ENCODE measurements at places on chromosomes 2 and 18.

- DNase-seq, result no peak
Measured at GRCh38 chr18:62576845-62577512, 54.2 kb downstream of the ZCCHC2 start.

GRCh38 chr2:218876562-218877219, 4.0 kb upstream of the WNT10A start:
- peak; percentile 62 for DNase-seq

- no peak for DNase-seq
Measured at GRCh38 chr18:4196351-4196750, 258.8 kb downstream of the DLGAP1 start.

DNA sequence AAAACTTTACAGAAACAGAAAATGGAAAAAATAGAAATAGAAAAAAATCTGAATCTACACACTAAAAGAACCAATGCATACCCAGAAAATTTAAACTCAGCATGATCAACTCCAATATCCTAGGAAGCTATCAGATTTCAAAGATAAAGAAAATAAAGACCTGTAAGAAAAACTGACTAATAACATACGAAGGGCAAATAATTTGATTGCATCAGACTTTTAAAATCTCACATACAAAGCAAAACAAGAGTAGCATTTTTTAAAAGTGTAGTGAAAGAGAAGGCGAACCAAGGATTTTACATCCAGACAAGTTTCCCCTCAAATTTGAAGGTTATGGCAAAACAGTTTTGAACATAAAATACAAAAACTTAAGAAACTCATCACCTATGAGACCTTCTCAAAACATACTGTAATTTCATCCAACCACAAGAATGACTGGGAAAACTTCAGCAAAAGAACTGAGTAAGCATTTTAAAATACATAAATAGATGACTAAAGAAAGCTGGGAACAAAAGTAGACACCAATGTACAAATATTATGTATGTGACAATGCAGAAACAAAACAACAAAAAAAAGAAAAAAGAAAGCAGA, 54.8 kb downstream of the NBAS start:
- DNase-seq, result no peak

DNA sequence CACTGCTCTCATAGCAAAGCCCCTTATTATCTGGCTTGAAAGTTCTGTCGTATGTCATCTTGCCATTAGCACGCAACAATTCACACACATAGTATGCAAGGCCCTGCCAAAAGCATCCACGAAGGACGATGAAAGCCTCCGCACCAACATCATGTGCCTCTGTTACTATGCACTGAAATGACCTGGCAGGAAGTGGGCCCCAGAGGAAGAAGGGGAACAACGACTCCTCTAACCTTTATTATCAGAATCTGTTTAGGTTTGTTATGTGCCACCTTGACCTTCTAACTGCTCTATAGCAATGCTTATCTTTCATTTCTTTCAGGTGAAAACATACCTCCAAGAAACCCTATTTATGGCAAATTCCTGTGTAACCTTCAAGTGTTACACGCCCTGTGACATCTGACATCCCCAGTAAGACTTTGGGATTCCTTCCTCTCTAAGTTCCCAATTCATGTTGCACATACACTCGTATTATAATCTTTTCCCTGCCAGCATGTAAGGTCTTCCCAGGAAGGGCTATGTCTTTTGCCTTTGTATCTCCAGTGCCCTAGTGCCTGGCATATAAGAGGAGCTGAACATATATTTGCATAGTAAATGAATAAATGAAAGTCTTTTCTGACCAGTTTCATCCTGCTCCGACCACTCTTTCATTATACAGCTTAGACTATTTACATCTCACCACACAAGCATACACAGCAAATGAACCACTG, 7.0 kb upstream of the NDUFV2 start:
- DNase-seq, result peak; percentile 41

- no peak for DNase-seq
Measured at GRCh38 chr18:34592961-34593382, 117.1 kb upstream of the DTNA start.

DNA sequence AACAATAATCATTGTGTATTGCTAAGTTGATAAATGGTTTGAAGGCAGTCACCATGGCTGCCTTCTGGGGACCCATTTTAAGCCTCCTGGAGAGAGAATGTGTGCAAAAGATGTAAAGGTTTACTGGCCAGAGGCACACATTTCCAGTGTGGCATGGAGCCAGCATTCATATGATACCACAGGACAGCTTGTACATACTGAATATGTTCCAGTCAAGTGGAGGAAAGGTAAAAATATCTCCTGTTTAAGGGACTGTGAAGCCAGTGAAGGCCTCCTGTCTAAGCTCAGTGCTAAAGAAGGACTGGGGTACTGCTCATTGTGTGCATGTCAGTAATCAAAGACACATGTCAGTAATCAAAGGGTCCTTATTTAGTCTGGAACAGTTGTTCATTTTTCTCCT, 119.2 kb downstream of the BABAM2 start:
- DNase-seq, result no peak

DNA sequence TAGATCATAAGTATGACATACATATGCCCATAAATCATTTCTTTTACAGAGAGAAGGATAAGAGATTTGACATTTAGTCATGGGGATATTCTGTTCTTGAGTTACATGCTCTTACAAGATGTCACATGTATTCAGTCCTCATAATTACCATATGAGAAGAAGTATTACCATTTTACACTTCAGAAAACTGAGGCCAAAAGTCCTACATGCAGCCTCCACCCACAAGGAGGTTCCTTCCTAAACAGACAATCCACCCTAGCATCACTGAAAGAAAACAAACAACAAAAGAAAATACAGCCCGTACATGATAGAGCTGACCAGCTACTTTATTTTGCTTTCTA, 335.1 kb downstream of the SETBP1 start:
- no peak for DNase-seq

DNA sequence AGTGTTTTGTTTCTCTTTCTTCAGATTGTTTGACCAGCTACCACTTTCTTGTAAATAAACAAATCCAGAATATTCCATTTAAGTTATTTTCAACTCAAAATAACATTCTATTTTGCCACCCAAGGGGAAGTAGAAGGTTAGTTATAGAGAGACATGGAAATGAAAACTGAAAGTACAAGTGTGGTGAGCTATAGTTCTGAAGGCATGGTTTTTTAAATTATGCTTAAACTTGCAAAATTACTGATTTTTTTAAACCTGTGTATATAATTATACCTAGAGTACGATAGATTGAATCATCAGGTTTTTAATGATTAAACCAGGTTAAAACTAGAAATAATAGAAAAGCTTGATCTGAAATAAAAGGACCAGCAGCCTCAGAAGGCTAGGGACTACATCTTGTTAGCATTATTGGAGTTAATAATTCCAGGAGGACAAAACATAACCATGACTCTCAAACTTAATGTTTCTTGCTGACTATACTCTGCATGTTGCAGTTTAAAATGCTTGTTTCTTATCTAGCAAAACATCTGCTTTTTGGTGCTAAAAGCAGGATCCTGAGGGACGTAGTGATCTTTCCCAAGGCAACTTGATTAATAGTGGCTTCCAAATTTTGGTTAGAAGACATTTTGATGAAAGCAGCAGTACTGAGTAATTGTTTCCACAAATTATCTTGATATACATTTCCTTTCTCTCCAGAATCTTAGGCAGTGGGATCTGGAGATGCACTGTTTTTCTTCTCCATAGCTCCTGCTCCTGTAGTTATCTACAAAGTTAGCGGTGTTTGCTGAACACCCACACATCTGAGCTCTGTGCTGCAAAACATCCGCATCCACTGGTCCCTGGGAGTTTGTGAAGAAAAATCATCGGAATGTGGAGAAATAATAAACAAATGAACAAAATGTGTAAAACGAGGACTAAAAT, 327.2 kb upstream of the PKDCC start:
- peak; percentile 7 for DNase-seq

DNA sequence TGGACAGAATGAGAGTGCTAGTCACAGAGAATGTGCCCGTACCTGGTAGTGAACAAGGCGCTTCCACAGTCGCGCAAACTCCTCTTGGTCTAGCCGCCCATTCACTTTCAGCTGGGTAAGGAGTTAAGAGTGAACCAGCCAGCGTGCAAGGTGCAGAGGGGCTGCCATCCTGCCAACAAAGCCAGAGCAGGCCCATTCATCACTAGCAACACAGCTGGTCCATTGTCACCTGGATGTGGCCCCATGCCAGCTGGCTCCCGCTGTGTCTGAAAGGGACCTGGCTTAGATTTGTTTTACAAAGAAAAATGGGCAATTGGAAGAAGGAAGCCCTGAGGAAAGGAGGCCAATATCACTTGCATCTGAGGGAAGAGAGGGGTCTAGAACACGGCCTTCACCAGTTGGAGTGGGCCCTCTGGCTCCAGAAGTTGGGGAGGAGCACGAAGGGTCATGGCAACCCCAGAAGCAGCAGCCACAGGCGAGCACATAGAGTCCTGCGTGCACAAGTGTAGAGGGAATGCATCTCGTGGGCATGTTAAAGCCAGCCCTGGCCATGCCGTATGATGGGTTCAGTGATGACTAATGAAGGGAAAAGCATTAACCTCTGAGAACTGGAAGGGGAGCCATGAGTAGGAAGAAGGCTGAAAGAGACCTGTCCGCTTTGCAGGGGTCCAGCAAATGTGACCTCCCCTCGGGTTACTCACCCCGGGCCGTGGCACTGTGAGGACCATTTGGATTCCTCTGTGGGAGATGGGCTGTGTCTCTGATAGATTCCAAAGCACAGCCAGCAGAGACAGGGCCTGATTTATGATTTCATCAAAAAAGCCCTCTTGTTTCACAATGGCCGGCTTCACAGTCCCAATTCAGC, 70.6 kb downstream of the CAPN13 start:
- DNase-seq, result no peak

GRCh38 chr2:218023636-218024035, 20.8 kb upstream of the TNS1 start:
- no peak for DNase-seq

- DNase-seq, result no peak
Measured at GRCh38 chr2:180699657-180700361, 280.6 kb upstream of the UBE2E3 start.

GRCh38 chr2:221077251-221077650, 494.9 kb downstream of the EPHA4 start:
- DNase-seq, result no peak

DNA sequence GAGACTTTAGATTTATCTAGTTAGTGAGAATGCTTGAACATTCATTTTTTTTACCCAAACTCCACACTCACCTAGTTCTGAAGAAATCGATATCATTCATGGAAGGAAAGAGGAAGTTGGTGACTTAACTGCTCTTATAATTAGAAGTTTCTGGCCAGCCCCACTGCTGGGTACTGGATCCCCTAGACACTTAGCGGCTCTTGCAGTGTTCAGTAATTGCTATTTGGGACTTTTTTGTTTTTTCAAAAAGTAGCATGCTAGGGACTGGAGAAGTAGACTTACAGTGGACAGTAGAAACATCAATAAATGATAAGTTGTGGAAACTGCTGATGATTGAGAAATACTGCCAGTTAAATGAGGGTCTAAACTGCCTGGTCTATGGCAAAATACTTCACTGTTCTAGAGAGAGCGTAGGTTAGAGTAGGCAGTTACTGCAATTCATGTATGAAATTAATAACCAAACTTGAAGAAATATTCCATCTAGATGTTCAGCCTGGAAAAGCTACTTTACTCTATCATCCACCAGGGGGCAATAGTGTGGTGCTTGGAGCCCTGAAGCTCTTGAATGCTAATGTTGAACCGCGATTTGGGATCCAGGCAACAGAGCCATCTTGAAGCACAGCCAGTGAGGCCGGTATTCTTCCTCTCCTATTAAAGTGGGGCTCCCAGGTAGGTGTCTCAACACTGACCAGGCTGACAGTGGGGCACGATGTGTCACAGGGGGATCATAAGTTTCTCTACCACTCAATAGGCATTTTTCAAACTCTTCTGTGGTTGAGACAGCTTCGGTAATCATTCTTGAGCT, 146.1 kb upstream of the SESTD1 start:
- DNase-seq, result peak; percentile 48

- DNase-seq, result no peak
Measured at GRCh38 chr2:119431155-119431975, at the start of gene TMEM37. Gene TMEM37 (plus strand): TSS chr2:119431854. CDS start chr2:119431904, 50 bp downstream.

GRCh38 chr2:25165992-25166875, 2.1 kb downstream of the POMC start:
- peak; percentile 48 for DNase-seq

DNA sequence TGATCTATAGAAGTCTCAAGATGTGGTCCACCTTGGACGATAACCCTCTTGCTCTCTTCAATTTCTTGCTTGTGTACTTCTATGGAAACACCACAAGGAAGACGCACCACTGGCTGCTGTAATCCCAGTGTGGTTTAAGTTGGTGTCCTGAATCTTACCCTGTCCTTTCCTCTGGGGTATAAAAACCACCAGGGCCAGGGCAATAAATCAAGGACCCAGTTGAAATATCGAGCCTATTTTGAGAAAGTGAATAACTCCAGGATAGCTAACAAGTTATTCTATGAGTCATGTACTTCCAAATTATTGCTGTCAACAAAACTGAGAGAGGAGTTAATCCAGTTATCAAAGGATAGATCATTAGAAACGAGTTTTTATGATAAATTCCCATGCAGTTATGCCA, 137.0 kb downstream of the RND3 start:
- no peak for DNase-seq

DNA sequence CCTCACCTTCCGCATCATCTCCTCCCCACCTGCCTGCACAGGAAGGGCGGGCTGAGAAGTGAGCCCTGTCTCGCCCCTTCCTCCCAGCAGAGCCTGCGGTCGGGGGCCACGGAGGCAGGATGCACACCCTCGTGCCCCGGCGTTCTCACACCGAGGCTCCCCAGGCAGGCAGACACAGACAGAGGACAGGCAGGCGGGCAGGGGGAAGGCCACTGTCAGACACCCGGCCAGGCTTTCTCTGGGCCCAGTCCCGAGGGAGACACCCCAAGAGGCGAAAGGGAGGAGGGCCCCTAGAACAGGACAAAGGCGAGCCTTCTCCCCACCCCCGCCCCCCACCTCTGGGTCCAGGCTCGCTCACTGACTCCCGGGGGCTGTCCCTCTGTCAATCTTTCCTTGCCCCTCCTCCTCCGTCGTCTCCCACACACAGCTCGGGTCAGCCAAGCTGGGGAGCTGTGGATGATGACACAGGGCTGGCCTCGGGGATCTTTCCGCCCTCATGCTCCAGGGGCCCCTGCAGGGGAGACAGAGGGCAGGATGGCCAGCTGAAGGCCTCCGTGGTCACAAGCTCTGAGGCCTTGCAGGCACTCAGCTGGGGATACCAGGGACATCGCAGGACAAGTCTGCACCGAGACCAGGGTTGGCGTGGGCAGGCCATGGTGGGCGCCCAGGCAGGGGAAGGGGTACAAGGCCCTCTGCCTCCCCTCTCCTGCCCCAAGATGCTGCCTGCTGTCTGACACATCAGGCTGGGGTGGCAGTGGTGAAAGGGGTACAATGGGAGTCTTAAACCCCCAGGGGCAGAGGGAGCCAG, 24.9 kb downstream of the BIN1 start:
- DNase-seq, result peak; percentile 94

DNA sequence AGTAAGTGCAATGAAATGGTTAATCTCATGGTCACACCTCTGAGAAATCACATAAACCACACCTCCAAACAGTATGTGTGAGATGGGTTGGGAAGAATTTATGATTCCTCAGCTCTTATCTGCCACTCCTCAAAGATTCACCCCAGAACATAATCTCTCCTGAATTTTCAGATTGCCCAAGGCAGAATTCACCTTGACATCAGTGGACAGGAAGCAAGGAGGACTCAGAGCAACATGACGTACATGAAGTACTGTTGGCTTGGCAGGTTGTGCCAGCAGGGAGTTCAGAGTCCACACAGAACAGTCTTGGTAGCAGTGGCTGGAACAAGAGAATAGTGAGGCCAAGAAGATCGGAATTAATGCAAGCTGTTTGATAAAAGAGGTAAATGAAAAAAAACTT, 31.7 kb upstream of the CYBRD1 start:
- no peak for DNase-seq
